ENCODE measurements at places on chromosomes 7 and 10.

GRCh38 chr7:150450491-150451001 is at the start of gene GIMAP8:
Gene GIMAP8 (plus strand): TSS chr7:150450630. CDS start chr7:150466699, 16,069 bp downstream.
- no peak for DNase-seq

DNA sequence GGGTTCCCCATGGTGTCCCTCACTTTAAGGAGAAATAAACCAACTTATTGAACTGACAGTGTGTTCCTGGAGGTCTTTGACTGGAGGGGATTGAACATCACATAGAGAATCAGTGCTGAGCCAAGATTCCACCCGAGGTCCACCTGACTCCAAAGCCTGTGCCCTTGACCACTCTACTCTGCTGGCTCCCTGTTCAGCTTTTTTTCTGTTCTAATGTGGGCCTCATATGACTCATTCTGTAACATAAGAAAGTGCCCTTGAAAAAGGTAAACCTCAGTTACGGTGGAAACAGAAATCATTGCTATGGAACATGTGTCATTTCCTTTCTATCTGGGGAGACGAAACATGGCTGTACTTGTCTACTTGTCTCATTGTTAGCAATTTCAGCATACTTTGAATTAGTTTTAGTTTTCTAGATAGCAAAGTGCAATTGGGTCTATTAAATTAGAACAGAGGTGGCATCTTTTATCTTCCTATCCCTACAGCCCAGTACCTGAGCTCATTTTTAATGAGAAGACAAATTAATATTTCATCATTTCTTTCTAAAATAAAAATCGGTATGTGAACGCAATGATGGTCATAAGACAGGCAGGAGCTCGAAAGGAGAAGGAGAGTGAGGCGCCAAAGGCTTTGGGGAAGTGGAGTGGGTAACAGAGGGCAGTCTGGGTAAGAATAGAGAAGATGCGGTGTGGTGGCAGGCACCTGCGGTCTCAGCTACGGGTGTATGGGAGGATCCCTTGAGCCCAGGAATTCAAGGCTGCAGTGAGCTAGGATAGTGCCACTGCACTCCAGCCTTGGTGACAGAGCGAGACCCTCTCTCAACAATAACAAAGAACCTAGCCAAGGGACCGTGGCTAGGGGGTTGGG is 1.5 kb downstream of the GSDME start:
- DNase-seq, result no peak

- DNase-seq, result no peak
These were observed 14.4 kb upstream of the MTERF1 start for GRCh38 chr7:91894781-91895480.

DNA sequence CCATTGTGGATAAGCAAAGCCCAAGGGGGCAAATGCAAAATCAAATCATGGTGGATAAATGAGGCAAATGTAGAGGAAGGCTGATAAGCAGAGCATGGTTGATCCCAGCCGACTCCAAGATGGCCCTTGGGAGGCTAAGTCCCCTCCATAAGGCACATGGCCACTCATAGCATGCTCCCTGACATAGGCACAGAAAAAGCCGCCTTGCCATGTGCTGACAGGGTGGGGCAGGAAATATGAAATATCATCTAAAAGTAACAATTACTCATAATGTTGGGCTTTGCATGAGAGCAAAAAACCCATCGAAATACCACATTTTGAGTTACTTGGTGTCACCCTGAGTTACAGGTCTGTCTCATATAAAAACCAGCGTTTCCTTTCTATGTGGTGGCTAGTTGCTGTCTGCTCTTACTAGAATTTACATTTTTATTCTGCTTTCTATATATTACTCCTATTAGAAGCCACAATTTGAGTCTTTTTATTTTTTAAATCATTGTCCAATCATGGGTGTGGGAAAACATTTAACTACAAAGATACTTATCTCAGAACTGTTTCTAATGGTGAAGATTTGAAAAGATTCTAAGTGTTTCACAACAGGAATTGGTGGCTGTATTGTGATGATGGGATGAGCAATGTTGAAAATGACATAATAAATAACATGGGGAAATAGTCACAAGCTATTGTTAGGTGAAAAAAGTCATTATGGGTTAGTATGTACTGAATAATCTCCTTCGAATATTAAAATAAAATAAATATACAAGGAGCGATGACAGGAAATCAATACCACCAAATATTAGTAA is 102.7 kb downstream of the CUBN start:
- no peak for DNase-seq

DNA sequence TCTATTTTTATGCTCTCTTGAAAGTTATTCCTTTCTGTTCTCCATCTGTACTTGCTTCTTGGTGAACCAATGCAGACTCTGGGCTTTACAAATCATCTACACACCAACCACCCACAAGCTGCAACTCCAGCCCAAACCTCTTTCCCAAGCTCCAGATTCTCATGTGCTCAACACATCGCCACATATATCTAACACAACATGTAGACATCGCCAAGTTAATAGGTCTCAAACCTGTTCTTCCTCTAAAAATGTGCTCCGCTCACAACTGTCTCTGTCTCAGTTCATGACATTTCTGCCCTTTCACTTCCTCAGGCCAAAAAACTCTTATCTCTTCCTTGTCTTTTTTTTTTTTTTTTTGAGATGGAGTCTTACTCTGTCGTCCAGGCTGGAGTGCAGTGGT is 95.7 kb upstream of the EEPD1 start:
- DNase-seq, result no peak

DNA sequence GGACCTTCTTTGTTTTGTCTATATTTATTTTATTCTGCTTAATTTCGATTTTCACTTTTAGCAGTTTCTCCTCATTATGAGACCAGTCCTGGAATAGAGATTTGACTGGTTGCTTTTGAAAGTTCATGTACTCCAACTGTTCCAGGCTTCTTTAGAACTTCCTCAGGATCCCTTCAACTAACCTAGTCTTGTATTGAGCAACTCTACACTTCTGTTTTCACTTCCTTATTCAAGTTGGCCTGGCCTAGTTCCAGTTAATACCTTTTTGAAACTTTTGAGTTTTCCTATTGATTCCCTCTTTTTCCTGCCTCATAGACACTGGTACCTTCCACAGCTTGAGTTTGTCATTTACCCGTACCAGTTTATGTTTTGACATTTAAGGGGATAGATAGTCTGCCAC is 421.7 kb downstream of the ATRNL1 start:
- no peak for DNase-seq

DNA sequence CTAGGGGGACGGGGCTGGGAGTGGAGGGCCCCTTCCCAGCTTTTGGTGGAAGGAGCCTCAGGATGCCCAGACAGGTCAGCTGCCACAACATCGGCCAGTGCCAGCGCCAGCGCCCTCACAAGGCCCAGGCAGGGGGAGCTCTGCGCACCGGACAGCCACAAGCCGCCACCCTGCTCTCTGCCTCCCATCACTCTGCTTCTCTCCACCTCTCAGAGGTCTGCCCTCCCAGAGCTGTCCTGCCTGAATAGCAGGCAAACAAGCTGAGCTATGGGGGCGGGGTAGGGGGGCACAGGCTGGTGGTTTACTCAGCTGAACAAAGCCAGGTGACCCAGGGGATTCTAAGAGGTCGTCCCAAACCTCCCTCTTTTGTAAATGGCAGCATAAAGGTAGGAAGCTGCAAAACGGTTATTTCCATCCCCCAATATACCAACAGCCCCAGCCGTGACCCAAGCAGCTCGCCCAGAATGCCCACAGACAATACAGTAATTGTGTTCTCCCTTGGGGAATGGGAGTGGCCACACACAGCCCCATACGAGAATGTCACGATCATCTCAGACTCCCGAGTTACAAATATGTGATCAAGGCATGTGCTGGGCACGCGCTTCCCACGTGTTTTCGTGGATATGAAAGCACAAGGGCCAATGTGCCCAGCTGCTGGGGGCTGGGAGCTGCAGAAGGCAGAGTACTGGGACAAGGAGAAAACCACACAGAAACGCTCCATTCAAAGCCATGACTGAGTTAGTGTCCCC is 19.7 kb downstream of the FAM53B start:
- DNase-seq, result no peak

DNA sequence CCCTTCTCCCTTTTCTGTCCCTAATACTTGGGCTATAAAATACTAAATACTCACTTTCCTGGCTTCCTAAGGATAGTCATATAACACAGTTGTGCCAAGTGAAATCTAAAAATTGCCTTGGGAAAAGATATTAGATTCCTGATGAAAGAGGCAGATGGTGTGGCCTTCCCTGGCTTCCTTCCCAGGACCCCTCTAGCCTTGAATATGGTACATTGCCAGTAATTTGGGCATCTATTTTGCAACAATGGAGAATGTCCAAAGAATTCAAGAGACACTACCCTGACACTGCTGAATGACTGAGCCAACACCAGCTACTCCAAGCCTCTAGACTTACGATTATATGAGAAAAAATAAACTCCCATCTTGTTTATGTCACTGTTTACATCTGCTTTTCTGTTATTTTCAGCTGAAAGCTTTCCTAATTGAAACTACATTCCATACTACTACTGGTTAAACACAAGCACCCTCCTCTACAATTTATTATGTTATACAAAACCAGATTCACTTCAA is 17.9 kb downstream of the COPG2 start:
- no peak for DNase-seq

DNA sequence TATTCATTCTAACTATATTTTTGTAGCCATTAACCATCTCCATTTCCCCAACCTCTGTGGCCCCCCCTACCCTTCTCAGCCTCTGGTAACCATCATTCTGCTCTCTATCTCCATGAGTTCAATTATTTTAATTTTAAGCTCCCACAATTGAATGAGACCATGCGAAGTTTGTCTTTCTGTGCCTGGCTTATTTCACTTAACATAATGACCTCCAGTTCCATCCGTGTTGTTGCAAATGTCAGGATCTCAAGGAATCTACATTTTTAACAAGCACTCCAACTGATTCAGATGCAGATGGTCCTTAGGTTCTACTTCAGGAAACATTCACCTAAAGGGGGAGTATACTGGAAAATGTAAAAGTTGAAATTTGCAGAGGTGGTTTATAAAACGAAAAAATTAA is 60.2 kb upstream of the PTPN12 start:
- DNase-seq, result peak; percentile 87

DNA sequence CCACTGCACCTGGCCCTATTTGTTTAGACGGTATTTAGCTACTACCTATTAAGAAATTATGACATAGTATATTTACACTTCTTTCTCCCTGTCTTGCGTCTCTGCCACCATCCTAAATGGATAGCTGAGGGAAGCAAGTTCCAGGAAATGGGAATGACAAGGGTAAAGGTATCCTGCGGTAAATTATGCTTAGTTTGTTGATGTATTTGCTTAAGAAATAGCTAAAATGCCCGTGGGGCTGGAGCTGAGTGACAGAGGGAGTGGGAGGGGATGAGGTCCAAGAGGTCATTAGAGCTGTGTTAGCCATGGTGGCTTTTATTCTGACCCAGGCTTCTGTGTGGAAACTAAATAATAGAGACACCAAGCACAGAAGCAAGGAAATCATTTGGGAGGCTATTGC is 29.0 kb upstream of the UBE2D1 start:
- no peak for DNase-seq

DNA sequence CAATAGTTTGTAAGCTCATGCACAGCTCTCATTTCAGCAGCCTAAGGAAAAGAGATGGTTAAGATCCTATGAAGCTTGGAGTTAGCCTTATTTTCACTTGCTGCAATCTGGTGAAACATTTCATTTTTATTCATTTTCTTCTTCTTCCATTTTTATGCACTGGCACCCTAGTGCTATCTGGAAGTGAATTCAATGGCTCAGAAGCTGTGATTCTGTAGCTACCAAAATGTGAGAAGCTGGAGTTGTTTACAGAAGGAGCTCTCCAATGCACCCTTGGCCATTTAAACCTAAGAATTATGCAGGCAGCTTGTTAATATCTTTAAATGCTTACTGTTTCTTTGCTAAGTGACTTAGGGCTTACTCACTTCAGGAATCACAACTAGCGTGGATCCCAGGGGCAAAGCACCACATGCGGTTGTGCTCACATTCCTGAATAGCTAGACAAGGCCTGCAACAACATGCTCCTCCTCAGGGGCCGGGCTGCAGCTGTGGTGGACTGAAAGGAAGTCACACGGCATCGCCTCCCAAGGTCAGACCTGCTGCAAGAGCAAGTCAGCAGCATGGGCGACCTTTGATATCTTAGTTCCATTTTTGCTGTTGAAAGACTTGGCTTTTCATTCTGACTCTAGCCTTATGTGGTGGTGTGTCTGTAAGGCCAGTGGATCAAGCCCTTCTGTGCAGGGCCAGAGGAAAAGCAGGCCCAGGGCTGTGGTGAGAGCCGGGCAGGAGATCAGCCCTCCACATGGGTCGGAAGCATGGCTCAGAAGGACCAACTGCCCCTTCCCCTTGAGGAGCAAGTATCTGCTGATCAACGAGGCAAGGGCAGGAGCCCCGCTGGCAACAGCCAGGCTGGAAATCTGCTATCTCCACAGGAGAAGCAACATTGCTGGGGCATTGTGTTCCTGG is 91.9 kb upstream of the MBL2 start:
- no peak for DNase-seq

GRCh38 chr10:103660364-103661197 is 167.1 kb downstream of the NEURL1 start:
- DNase-seq, result no peak

GRCh38 chr10:62618576-62619412 is 185.7 kb upstream of the ADO start:
- DNase-seq, result no peak

- DNase-seq, result peak; percentile 18
These were observed 130.4 kb upstream of the GHITM start for GRCh38 chr10:84008878-84009277.

DNA sequence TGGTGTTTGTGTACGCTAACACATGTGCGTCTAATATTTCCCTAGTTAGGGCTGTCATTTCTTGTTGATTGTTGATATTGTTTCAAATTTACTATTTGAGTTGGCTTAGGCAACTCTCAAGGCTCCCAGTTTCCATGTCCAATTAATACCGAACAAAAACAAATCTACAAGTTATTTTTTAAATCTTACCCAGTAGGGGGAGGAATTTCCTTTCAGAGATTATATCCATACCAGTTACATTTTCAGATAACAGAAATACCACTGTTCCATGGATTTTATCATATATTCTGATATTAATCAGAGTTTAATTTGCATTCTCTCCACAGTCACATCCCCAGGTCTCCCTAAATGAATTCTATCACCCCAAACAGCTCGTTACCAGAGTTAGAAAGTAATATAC is 7.2 kb upstream of the AKR1B10 start:
- no peak for DNase-seq

GRCh38 chr10:29710128-29710527 is 75.4 kb upstream of the SVIL start:
- DNase-seq, result no peak

DNA sequence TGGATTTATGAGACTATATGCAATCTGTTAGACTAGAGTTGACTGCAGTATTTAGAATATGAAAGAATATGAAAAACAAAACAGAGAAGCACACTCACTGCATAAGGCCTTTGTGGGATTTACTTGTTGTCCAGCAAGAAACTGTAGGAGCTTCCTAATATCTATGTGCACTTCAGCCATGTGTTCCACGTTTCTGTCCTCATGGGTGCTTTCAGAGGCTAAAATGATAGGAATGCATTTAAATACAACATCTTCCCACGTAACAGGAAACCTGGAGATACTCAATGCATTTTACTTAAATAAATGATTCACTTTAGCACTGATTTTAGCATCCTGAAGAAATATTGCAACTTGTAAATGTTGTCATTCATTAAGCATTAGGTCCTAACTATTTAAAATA is 11.7 kb downstream of the HUS1 start:
- no peak for DNase-seq

- DNase-seq, result no peak
These were observed 919 bp downstream of the MAFK start for GRCh38 chr7:1531263-1531978.

All from SK-N-DZ (cell line).